ENCODE measurements at places on chromosomes 7 and 10.

DNA sequence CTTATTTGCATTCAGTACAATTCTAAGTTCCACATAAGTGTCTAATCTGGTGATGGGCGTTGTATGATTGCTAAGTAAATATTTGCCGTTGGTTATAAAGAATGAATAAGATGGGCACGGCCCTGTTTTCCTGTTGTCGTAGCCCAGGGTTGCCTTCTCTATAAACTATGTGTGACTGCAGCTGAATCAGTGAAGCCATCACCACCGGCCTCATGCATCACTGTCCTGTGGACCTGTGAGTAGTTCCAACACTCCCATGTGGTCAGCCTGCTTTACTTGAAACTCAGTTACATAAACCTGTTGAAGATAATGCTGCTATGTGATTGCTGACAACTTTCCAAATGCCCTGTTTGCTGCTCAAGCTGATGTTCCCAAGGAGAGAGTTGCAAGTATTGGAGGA is 21.6 kb upstream of the KLF6 start:
- DNase-seq = peak; percentile 61

GRCh38 chr7:82443036-82443546 is 486 bp downstream of the CACNA2D1 start:
- DNase-seq = no peak

DNA sequence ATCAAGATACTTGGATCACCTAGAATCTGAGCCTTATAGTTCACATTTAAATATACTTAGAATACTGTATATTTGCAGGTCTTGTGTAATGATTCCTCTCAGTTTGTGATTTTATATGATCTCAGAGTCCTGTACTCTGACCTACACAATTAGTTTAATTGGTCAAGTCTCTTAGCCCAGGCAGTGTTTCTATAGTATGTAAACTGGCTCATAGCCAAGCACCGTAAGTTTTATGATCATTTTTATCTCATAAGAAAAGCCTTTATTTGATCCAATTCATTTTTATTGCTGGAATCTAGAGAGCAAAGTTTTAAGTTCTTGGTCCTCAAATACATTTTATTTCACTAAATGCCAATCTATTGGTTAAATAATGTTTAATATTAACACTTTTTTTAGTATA is 242.2 kb downstream of the MALRD1 start:
- DNase-seq = no peak

DNA sequence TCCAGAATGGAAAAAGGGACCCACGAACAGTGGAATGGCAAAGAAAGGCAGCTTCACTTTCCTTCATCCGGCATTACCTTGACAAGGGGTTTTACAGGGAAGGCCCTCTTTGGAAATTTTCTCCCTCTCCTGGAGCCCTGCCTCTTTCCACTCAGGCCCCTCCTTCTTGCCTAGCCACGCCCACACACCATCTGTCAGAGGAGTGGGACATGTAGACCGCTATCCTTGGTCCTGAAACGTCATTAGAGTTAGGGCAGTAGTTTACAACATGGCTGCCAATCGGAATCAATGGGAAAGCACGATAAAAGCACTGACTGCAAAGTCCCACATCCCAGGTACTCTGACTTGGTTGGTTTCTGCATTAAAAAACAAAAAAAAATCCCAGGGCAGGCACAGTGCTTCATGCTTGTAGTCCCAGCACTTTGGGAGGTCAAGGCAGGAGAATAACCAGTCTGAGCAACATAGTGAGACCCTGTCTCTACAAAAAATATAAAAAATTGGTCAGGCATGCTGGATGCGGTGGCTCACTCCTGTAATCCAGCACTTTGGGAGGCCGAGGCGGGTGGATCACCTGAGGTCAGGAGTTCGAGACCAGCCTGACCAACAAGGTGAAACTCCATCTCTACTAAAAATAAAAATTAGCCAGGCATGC is 96.4 kb downstream of the MARCHF5 start:
- no peak for DNase-seq

DNA sequence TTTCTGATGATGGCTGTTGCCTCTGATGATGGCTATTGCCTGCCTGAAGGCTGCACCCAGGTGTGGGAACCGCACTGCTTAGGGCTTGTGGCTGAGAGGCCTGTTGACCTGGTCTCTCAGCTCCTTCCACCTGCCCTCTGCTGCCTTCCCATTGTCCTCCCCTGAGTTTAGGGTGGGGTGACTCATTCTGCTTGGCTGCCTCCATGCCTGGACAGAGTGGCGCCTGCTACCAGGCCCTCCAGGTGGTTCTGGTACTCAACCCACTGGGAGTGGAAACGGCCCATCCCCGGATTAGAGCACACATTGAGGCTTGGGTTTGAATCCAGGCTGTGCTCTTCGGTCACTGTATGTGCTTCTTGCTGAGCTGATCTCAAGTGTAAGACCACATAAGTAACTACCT is 120.6 kb downstream of the SEM1 start:
- DNase-seq = peak; percentile 61

GRCh38 chr10:70498970-70499835 is 20.6 kb downstream of the PALD1 start:
- DNase-seq = no peak

GRCh38 chr7:74262639-74263398 is 8.6 kb upstream of the RFC2 start:
- DNase-seq = no peak

DNA sequence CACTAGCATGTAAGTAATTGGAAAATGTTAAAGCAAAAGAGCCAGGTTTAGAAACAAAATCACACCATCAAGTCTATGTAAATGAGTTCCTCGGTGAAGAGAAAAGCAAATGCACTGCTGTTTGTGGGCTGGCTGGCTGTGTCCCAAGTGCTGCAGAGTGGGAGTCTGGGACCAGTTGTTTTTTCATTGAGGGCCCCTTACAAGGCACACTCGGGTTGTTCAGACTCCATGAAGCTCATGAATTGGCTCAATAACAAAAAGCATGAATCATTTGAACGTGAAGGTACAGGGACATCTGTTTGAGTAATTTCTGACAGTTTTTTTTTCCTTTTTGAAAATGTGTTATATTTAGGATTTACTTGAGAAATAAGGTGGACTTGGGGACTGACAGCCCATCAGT is 28.0 kb downstream of the GRK5 start:
- no peak for DNase-seq
